ENCODE measurements at places on chromosomes 4 and X.

DNA sequence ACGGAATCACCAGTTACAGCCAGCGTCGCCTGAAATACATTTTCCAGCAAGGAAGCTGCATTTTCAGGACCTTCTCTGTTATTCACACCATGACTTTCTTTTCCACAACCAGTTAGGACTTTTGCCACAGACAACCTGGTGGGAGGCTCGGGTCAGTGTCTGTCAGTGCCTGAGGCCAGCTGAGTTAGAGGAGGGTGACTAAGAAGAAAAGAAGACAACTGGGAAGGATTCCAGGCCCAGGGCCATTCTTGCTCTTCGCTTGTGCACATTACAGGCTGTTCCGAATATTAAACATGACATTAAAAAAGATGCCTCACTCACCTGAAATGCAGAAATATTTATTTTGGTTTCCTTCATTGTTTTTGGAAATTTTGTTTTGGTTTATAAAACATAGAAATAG is 21.4 kb upstream of the CENPU start:
- no peak for DNase-seq

DNA sequence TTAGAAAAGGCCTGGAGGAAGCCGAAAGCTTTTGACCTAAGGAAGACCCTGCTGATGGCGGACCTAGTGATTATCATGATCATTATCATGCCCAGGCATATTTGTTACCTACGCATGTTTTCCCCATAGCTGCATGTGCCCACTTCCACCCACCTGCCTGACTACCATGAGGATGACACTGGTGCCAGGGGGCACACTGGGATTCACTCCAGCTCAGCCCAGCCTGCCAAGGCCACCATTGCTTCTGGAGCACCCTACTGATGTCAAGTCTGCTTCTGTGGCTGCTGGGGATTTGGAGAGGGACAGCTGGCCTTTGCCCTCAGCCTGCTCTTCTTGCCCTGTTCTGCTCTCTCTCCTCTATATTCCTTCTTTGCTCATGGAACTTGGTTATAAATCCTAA is 124.7 kb upstream of the NALF2 start:
- no peak for DNase-seq

- no peak for DNase-seq
Observed at GRCh38 chr4:142556570-142557238, 289.4 kb downstream of the INPP4B start.

- DNase-seq = no peak
Observed at GRCh38 chr4:149521611-149522425, 293.8 kb downstream of the IQCM start.

- no peak for DNase-seq
Observed at GRCh38 chr4:67615119-67615518, 56.6 kb downstream of the STAP1 start.

DNA sequence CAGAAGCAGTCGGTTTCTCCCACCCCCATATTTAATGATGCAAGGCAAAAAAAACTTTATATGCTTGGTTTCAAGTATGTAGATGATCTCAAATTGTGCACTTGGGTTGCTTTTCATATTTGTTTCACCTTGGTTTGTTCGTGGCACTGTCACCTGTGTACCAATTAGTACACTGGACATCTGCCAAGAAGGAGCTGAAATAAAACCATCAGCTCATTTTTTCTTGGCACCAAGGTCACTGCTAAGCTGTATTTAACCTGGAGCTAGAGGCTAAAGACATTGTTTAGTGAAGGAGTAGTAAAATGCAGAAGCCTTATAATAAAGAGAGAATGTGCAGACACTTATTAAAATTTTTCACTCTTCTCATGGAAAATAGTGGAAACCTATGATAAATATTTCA is 430.8 kb downstream of the ARHGAP24 start:
- DNase-seq = no peak

DNA sequence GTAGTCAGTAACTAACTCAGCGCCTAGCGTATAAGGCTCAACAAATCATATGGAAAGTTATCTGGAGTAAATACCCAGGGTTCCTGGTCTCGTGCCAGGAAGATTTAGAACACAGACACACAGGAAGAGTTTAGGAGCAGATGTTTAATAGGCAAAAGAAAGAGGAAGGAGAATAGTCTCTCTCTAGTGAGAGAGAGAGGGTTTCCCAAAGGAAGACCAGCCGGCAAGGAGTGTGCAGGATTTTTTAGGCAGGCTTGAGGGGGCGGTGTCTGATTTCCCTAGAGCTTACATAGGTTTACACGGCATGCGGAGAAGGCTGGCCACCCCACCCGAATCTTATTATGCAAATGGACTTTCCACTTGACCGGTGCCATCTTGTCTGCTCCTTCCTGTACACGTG is 284.0 kb upstream of the FRG1 start:
- DNase-seq = no peak

DNA sequence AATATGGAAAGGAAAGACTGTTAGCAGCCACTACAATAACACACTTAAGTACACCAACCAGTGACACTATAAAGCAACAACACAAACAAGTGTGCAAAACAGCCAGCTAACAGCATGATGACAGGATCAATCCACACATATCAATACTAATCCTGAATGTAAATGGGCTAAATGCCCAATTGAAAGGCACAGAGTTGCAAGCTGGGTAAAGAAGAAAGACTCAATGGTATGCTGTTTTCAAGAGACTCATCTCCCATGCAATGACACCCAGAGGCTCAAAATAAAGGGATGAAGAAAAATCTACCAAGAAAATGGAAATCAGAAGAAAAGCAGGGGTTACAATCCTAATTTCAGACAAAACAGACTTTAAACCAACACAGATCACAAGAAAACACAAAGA is 94.2 kb upstream of the ENPEP start:
- no peak for DNase-seq

DNA sequence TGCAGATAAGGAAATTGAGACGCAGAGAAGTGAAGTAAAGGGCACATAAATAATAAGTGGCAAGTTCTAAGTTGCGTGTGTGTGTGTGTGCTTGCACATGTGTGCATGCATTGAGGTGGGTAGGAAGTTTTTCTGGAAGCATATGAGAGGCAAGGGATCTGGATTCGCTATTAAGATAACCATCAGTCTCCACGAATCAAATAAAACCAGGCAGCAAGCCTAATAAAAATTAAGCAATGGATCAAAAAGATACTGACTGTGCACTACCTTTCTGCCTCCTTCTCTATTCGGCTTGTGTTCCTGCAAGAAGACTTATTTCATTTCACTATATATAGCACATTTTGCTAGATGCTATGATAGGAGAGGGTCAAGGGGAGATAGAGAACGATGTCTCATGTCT is 23.8 kb downstream of the SLC16A2 start:
- DNase-seq = no peak

- no peak for DNase-seq
Observed at GRCh38 chr4:145884775-145885174, 53.8 kb downstream of the ZNF827 start.

DNA sequence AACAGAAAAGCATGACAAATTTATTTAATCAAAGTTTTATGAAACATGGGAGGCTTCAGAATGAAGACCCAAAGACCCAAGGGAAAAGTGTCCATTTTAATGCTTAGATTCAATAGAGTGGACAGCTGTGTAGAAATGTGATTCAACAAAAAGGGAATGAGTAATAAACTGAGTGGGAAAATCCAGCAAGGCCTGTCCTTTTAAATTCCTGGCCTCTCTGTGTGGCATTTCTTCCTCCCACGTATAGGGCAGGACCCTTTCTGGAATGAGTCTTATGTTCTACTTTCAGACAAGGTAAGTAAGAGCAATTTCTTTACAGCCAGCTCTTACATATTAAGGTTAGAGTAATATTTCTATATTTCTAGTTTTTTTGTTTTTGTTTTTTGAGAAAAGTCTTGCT is 14.5 kb downstream of the AASDH start:
- DNase-seq = no peak

- DNase-seq = no peak
Observed at GRCh38 chr4:74109870-74110605, 11.0 kb upstream of the CXCL2 start.

DNA sequence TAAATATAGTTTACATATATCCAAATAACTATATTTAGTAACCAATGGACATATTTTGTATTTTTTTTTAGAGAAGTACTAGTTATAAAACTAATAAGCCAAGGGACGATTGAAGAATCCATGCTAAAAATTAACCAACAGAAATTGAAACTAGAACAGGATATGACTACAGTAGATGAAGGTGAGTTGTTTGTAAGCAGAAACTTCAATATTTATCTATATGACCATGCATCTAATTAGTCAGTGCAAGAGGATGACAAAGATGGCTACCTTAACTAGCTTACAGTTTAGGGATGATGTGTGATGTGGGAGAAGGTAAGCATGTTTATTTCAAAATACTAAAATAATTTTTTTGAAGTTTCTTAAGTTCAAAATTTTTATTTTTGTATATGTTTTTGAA is 57.7 kb downstream of the HPGDS start:
- DNase-seq = no peak
